Stimulated activated CD4-positive, alpha-beta T cell treated with anti-CD3 and anti-CD28 coated beads, Interleukin-12 subunit alpha, Interleukin-12 subunit beta, amount 100 ng/mL, for 4 hours (primary cell): ENCODE measurements at places on chromosomes 1 and 21.

DNA sequence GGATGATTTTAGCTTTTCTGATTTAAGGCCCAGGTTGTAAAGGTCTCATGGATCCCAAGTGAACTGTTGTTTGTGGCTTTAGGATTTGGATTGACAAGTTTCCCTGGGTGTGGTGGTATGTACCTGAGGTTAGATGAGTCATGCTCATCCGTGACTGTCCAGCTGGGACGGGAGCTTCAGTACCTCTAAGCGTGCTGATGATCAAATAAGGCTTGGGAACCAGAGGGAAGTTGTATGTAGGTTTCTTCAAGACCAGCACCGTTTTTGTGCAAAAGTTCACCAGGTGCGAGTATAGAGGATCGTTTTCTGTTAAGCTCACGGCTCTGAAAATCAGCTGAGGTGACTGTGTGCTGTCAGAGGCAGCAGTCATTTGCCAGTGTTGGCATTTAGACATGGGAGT is 19.8 kb downstream of the PLA2G2E start:
- no peak for DNase-seq

DNA sequence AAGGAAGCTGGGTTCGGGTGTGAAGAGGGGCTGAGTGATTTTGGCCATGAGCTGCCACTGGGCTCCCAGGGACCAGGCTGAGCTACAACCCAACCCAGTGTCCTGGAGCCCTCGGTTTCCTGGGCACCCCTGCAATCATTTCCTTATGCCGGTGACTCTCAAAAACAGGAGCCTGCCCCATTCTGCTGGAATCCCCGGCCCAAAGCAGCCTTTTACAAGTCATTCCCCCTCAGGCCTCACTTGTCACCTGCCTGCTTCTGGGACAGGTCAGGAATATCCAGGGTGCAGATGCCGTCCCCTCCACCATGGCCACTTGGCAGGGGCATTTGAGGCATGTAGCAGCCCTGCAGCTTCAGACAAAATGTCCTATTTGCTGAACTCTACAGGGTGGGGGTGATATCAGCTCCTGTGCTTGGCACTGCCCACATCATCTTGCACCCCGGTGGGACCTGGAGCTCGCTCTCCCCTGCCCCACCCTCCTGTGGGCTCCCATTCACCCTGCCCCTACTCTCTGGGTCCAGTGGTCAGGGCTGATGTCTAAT is 30.0 kb downstream of the CDK18 start:
- no peak for DNase-seq

DNA sequence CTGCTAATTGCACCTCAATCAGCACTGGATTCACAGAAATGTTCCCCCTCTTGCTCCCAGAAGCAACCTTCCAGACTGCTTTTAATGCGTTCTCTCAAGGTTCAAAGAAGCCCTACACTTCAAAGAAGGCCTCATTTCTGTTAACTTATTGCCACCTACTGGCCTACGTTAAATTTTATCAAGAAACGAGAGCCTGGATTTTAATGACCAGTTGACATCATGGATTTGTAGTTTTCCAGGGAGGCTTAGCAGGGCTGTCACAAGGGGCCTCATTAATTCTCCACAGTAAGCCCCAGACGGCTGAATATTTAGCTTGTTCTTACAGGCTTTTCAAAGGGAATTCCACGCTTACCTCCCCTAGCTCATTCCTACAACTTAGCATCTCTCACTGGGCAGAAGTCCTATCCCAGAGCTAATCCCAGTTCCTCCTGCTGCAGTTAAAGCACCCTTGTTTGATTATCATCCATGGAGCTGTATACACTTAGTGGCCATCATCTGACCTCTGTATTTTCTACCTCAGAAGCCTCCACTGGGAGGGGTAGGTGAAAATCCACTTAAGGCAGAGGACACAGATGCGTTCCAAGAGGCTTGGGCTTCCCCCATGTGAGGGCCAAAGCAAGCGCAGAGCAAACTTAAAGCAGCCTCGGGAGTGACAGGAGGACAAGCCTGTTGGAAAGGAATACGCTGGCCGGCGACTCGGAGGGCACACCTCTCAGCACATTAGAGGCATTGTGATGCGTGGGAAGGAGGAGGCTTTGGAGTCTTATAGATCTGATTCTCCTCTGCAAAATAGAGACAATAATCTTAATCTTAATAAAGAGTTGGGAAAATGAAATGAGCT is 32.2 kb upstream of the CYP4X1 start:
- no peak for DNase-seq

- no peak for DNase-seq
These were observed 233.7 kb downstream of the NCAM2 start for GRCh38 chr21:21231913-21232312.

GRCh38 chr1:9086796-9087195 is 17.4 kb upstream of the SLC2A5 start:
- DNase-seq = no peak
